ENCODE measurements at places on chromosomes 6 and 20. TPM values are rescaled to one million over a fixed set of nuclear protein-coding genes. Genes with fewer than 3 reads are reported as not detected.

DNA sequence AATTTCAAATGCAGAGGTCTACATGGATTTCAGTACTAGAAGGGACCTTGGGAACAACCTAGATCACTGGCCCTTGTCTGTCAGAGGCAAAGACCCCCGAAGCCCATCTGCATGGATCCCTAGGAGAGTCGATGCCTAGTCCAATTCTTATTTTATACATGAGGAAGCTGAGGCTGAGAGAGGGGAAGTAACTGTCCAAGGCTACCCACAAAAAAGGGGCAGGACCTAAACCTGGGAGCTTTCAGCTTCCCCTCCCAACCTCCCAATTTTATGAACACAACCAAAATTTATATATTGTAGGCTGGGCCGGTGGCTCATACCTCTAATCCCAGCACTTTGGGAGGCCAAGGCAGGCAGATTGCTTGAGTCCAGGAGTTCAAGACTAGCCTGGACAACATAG, 73.2 kb downstream of the TRERF1 start:
- DNase-seq, result no peak

WFDC10B gene
- not detected for polyA plus RNA-seq

DNA sequence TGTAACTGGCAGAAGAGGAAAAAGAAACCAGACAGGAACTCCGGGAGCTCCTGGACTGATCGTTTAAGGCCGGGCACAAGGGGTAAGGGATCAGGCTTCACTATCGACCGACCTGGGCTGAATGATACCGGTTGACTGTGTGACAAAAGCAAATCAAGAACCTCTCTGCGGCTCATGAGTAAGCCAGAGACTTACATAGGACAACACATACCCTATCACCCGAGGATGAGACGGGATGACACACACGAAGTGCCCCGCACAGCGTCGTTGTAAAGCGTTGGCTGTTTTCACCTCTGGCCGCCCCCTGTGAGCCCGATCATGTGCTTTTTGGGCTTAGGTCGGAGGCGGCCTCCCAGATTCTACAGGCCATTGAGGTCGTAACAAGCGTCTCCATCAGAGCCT, 695 bp upstream of the TGIF2 start:
- DNase-seq, result no peak

DNA sequence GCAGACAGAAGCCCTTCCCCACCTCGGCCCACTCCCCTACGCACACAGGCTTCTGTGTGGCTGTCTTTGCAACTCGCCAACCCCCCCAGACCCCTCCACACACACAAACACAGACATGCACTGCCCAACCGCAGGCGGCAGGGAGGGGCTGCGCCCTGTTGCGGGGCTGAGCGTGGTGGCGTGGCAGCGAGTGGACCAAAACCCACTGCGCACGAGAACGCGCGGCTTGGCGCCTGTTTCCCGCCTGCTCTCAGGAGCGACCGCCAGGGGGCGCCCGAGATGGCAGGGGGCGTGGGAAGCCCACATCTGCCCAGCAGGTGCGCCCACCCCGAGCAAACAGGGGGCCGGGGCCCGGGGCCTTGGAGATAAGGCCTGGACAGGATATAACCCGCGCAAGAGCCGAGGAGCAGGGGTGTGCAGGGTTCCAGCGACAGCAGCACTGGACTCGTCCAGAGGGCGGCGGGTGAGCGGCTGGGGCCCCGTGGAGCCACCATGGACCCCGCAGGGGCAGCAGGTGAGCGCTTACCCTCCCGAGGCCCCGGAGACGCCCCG, at the start of gene RBPJL:
RBPJL (plus strand) TSS at position 410 of the 552 bp plus-strand sequence; CDS start at position 493, 83 bp downstream.
- peak; percentile 84 for DNase-seq

DNA sequence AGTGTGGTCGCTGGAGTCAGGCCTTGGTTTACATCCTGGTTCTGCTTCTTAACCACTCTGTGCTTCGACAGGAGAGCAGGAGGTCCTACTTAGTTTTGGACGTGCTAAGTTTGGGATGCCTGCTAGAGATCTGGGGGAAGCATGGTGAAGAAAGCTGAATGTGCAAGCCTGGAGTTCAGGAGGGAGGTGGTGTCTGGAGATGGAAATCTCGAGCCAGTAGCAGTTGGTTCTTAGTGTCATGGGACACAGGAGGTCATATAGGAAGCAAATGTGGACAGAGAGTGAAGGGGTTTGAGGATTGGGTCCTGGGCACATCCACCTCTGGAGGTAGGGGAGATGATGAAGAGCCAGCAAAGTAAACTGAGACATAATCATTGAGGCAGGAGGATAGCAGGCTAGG, 131.4 kb downstream of the SYCP2 start:
- DNase-seq, result no peak

GRCh38 chr6:16670183-16670582, 91.1 kb downstream of the ATXN1 start:
- DNase-seq, result no peak

GRCh38 chr6:154206141-154206540, 150.5 kb downstream of the IPCEF1 start:
- no peak for DNase-seq

TBC1D22B gene
- polyA plus RNA-seq, result 4.7 TPM

- DNase-seq, result no peak
Measured at GRCh38 chr6:45838451-45838850, 177.2 kb downstream of the CLIC5 start.

- DNase-seq, result no peak
Measured at GRCh38 chr20:38932457-38933120, 6.4 kb downstream of the FAM83D start.

IYD gene
- not detected for polyA plus RNA-seq

- no peak for DNase-seq
Measured at GRCh38 chr6:129843573-129843972, 17.5 kb downstream of the TMEM244 start.

TP53TG5 gene
- polyA plus RNA-seq, result 0.08 TPM

CST9 gene
- not detected for polyA plus RNA-seq

- no peak for DNase-seq
Measured at GRCh38 chr6:108652375-108652774, 91.7 kb downstream of the FOXO3 start.

DNA sequence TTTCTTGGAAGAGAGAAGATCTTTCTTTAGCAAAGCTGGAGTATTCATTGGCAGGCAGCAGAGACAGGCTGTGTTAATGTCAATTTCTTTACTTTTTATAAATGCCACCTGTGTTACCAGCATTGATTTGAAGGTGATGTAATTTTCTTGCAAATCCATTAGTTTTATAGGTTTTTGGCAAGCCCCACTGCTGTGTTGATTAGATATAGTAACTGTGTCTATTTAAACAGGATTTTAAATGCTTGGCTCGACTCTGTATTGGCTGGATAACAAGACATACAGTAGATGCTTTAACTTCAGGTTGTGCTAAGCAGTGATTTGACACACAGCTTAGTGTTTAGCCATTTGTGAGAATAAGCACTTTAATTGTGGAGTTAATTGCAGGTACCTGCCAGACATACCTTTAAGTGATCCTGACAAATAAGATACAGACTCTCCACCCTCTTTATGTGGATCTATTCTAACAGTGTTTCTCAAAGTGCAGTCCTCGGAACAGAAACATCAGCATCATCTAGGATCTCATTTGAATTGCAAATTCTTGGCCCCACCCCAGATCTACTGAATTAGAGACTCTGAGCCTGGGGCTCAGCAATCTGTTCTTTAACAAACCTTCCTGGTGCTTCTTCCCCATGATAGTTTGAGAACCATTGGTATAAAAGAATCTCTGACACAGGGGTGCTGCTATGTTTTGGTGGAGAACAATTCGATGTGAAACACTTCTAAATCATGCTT, 397.5 kb downstream of the HDGFL1 start:
- DNase-seq, result no peak

MMP24 gene
- polyA plus RNA-seq, result 0.11 TPM

GRCh38 chr20:19407196-19407595, 194.8 kb downstream of the SLC24A3 start:
- DNase-seq, result no peak

GRIK2 gene
- polyA plus RNA-seq, result 0.35 TPM

DNA sequence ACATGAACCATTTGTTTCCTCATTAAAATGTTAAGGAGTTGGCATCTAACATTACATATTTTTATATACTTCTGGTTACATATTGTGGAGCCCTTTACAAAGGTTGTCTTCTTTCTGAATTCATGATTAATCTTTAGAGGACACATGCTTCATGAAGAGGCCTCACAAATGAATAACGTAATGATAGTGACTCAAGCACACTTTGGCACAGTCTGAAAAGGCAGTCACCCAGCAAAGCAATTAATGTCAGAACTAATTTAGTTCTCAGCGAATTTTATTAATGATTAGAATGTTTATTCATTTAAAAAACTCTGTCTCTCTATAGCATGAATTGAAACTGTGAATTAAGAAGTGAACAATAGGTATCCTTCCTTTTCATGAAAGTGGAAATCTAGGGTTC, 854.2 kb downstream of the PHF3 start:
- DNase-seq, result no peak

BPIFB2 gene
- polyA plus RNA-seq, result not detected

GRCh38 chr20:57708694-57709673, 831 bp downstream of the PMEPA1 start:
- peak; percentile 86 for DNase-seq

GRCh38 chr6:128508588-128509296, 11.7 kb downstream of the PTPRK start:
- DNase-seq, result no peak

- DNase-seq, result no peak
Measured at GRCh38 chr6:56664029-56664428, 21.3 kb upstream of the DST start.

DNA sequence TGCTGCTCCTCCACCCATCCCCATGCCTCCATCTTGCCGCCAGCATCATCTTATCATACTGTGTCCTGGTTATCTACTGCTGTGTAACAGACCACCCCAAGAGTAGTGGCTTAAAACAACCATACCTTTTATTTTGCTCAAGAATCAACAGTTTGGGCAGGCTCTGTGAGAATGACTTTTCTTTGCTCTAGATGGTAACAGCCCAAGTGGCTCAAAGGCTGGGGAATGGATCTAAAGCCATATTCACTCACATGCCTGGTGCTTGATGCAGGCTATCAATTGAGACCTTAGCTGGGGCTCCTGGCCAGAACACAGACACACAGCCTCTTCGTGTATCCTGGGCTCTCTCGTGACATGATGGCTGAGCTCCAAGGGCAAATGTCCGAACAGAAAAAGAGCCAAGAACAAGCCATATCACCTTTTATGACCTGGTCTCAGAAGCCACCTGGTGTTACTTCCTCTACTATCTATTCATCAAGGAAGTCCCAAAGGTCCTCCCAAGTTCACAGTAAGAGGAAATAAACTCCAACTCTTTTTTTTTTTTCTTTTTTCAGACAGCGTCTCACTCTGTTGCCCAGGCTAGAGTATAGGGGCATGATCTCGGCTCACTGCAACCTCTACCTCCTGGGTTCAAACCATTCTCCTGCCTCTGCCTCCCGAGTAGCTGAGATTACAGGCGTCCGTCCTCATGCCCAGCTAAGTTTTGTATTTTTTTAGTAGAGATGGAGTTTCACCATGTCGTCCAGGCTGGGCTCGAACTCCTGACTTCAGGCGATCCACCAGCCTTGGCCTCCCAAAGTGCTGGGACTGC, 159.3 kb upstream of the JARID2 start:
- no peak for DNase-seq

ZBP1 gene
- polyA plus RNA-seq, result 9.8 TPM

MRS2 gene
- polyA plus RNA-seq, result 12.2 TPM

- DNase-seq, result peak; percentile 80
Measured at GRCh38 chr6:105880030-105880492, 206.1 kb upstream of the PRDM1 start.

- no peak for DNase-seq
Measured at GRCh38 chr6:7701212-7701834, 24.6 kb upstream of the BMP6 start.

KCNK17 gene
- polyA plus RNA-seq, result 0.43 TPM

MRPL14 gene
- 34.8 TPM for polyA plus RNA-seq

- DNase-seq, result peak; percentile 47
Measured at GRCh38 chr20:51463560-51463959, 79.0 kb downstream of the NFATC2 start.

ARG1 gene
- polyA plus RNA-seq, result 7.1 TPM

- no peak for DNase-seq
Measured at GRCh38 chr6:145814035-145814500, 527 bp downstream of the FBXO30 start.

KIF25 gene
- polyA plus RNA-seq, result 0.51 TPM

GRCh38 chr6:37714836-37715420, 17.2 kb upstream of the MDGA1 start:
- no peak for DNase-seq

PDE7B gene
- 0.67 TPM for polyA plus RNA-seq

DNA sequence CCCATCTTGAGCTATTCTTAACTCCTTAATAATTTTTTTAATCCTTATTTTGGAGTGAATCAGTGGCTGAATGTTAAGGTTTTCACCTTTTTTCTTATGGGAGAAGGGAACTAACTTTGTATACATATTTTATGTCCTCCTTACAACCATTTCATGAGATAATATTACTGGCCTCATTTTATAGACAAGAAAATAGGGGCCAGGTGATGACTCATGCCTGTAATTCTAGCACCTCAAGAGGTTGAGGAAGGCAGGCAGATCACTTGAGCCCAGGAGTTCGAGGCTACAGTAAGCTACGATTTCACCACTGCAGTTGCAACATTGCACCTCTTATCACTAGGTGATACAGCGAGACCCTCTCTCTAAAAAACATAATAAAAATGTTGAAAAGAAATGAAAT, 128.7 kb downstream of the TMEM242 start:
- no peak for DNase-seq

VIP gene
- polyA plus RNA-seq, result 25.2 TPM

MYT1 gene
- polyA plus RNA-seq, result 0.80 TPM

CLPSL2 gene
- not detected for polyA plus RNA-seq

FAM209B gene
- 3.3 TPM for polyA plus RNA-seq

- DNase-seq, result no peak
Measured at GRCh38 chr6:139940741-139941729, 566.6 kb upstream of the CITED2 start.

DNA sequence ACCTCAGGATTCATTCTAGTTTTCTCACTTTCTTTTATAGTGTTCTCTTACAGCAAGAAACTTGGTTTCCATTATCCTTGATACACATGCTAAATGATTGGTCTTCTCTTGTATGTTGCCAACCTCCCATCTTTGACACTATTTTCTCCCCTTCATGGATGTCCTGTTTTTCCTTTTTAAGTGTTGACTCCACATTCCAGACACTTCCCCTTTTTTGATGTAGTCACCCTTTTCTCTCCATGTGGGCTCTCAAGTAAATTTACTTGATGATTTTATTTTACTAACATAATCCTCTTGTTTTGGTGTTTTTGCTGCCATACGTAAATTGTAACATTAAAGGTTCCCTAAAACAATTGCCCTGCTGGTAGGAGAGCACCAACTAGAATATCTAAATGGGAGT, 148.1 kb downstream of the ZFAND3 start:
- DNase-seq, result no peak

- no peak for DNase-seq
Measured at GRCh38 chr20:10954908-10955580, 281.2 kb upstream of the JAG1 start.

DNA sequence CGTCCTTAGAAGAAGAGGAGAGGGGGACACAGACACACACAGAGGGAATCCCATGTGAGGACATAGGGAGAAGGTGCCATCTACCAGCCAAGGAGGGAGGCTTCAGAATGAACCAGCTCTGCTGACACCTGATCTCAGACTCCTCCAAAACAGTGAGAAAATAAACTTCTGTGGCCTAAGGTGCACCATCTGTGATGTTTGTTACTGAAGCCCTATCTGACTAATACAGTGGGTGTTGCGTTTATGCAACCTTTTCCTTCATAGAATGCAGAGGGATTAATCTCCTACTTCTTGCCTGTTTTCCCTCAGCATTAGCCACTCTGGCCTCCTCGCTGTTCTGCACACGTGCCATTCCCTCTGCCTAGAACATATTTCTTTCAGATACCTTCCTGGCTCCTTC, 81.5 kb upstream of the EDN1 start:
- DNase-seq, result no peak
